ENCODE measurements at places on chromosomes 6 and 20.

GRCh38 chr6:170296423-170296745, 5.5 kb upstream of the DLL1 start:
- DNase-seq: no peak

GRCh38 chr20:40565001-40565681, 123.9 kb downstream of the MAFB start:
- peak; percentile 49 for DNase-seq

DNA sequence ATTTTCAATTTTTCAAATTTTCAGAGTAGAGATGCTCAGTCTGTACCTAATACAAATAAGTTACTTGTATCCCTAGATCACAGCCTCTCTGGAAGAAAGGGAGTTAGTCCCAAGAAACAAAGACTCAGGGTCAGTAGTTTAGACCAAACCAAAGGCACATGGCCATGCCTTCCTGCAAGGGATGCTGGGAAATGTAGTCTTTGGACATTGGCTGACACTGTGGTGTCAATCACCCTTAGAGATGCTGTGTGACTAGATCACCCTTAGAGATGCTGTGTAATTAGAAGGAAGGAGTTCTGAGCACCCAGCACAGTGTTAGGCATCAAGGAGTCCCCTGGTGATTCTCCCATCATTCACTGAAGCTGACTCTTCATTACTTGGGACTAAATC, 202.1 kb downstream of the NFATC2 start:
- DNase-seq: no peak

GRCh38 chr6:170434117-170434820, 118.8 kb downstream of the PSMB1 start:
- DNase-seq: no peak

DNA sequence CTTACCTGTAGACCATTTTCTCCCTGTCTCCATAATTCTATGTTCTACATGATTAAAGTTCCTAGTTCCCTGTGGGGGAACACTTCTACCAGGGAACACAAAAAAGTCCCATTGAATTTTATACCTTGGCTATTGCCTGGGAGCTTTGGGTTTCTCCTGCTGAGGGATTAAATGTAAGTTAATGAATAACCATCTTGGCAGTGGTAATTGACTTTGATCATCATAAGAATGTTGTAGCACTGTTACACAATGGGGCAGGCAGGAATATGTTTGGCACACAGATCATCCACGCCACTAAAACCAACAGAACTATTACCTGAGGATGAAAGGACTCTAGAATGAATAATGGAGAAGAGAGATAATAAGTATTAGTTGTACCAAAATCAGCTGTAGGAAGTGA, 1106.2 kb upstream of the GJE1 start:
- DNase-seq: no peak

- no peak for DNase-seq
Observed at GRCh38 chr20:53302695-53303412, 290.8 kb downstream of the ZNF217 start.

- DNase-seq: no peak
Observed at GRCh38 chr20:3696745-3697587, 15.2 kb upstream of the ADAM33 start.

DNA sequence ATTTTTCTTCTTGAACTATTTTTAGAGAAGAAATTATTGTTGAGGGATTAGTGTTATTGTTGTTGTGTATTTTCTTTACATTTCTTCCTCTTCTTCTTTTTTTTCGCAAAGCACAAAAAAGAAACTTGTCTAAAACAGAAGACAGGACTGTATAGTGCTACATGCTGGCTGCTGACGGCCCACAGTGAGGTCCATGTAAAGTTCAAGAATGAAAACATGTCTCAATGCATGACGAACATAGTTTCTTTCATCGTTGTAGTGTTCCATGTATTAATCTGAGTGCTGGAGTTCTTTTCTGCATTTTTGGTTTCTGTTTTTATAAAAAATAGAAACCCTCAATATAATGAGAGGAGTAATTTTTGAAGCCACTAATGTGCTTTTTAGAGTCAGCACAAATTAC, 462.9 kb upstream of the MARCKS start:
- no peak for DNase-seq

DNA sequence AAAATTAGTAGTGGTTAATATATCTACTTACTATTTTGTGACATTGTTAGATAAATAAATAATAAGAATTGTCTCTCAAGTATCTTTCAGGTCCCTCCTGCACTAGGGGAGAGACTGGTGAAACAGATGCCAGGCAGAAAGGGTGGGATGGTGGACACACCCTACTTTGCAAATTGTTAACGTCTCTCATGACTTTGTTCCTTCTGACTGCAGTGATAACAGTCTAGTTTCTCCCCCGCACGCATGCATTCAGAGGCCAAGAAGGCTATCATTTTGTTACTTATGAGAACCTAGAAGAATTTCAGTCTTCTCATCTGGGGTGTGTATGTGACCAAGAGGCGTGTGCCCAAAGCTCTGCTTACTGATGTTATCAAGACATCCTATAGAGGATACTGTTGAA, 152.3 kb downstream of the EDN1 start:
- no peak for DNase-seq

- no peak for DNase-seq
Observed at GRCh38 chr6:128511506-128511905, 8.9 kb downstream of the PTPRK start.

DNA sequence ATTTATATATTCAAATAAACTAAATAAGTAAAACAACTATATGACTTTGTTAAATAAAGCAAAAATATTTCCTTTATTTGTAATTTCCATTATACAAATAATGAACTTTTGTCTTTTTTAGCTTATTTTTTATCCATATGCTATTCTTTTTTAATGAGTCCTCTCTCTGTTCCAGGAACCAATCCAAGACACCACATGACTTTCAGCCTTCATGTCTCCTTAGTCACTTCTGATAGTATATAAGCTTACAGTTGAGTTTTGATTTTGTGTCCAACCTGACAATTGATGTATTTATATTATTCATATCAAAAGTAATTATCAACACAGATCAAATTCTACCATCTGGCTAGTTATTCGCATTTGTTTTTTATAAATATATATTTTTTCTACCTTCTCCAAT, 582.3 kb upstream of the GJE1 start:
- no peak for DNase-seq

GRCh38 chr6:22271081-22271480, 25.8 kb downstream of the PRL start:
- DNase-seq: peak; percentile 2

DNA sequence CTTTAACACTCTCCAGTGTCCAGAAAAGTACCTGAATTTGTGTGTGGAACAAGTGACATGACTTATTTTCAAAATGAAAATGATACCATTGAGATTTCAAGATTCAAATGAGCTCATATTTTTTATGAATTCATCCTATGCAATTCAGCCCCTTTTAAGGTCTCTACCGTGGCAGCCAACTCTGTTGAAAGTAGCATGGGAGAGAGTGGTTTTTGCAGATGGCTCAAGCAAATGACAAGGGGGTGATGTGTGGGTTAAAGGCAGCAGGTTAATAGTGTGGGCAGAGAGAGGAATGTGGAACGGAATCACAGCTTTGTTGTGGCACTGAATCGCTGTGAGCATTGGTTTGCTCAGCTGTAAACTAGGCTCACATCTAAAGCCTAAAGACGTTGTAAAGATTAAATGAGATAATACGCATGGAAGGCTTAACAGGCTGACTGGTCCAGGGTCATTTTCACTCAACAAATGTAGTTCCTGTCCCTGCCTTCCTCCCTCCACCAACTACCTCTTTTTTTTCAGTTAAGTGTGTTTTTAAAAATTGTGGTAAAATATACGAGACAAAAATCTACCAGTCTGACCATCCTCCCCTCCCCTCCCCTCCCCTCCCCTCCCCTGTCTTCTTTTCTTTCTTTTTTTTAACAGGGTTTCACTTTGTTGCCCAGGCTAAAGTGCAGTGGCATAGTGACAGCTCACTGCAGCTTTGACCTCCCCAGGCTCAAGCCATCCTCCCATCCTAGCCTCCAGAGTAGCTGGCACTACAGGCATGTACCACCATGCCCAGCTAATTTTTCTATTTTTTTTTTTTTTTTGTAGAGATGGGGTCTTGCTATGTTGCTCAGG, 114.7 kb upstream of the ZNF217 start:
- DNase-seq: peak; percentile 50

DNA sequence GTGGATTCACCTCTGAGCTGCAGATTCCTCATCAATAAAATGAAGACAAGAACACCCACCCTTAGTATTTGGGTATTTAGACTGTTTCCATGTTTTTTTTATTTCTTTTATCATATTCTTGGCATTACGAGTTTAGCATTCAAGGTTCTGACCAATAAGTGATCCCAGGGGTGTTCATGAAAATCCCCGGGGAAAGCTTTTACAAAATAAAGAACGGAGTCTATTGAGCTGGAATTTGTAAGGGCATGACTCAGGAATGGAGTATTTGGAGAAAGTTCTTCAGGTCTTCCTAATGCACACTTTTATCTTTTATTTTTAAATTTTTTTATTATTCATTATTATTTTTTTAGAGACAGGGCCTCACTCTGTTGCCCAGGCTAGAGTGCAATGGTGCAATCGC, 19.4 kb upstream of the TOX2 start:
- no peak for DNase-seq

DNA sequence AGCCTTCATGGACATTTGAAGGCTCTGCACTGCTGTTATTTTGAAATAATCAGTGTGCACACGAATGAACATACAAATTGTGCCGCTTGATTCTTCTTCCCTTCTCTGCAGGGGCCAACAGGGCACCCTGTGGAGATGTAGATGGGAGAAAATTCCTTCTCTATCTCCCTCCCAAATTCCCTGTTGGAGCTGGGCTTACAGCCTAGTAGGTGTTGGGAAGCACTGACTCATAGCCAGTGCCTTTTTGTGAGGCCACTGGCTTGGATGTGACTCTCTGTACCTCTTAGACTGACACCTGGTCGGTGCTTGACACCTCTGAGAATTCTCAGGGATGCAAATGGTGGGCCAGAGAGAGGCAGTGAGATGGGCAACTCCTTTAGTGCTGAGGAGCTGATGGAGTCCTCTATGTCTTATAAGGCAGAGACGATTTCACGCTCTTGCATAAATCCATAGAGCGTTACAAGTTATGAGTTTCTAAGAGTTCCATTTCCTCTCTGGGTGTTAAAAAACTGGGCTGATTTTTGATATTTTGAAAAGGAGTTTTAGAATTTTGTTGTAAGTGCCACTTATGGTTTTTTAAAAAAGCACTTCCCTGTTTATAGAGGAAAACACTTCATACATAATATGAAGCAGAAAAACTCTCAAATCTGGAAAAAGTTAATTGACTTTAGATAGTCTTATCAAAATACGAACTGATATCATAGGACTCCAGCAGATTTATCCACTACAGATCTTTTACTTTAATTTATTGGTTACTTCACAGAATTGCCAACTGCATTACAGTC, 89.8 kb upstream of the MAP3K7 start:
- no peak for DNase-seq

DNA sequence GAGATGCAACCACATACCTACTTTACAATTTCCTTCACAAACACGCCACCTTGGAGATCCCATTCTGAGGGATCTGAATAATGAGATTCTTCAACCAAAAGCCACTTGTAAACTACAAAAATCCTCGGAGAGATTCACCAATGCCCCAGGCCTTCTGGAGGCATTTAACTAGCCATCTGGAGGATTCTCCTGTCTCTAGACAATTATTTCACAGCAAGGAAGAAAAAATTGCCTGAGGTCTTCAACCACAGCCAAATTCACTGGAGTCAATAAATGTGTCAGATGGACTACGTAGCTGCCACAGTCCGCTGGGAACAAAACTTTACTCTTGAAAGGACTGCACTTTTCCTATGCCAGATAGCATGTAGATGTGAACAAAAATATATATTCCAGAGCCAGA, 19.0 kb upstream of the DCDC2 start:
- no peak for DNase-seq

GRCh38 chr6:21971541-21971940, 325.3 kb downstream of the PRL start:
- no peak for DNase-seq

DNA sequence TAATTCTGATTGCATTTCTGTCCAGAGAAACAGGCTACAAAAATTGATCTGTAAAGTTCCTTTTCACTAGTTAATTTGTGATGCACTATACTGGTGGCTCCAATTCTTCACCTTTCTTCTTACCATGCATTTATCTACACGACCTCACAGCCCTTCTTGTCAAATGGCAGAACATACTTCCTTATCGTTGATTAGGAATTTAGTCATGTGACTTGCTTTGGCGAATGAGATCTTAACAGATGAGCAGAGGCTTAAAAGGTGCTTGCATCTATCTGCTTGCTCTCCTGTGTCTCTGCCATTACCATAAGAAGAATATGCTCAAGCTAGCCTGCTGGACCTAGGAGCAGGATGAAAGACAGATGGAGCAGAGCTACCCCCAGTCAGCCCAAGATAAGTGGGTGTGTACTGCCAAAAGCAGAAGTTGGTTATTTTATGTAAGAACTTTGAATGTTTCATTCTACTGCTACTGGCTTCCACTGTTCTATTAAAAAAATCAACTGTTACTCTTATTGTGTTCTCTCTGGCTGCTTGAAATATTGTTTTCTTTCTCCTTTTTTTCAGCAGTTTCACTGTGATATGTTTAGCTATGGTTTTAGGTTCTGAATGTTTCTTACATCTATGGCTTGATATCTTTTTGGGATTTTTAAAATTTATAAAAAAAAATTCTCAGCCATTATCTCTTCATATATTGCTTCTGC, 40.2 kb upstream of the RBM24 start:
- DNase-seq: no peak

- no peak for DNase-seq
Observed at GRCh38 chr6:168990019-168990751, 263.5 kb downstream of the THBS2 start.

- DNase-seq: no peak
Observed at GRCh38 chr20:61953037-61954021, 112.4 kb downstream of the TAF4 start.

- no peak for DNase-seq
Observed at GRCh38 chr6:156242206-156242605, 535.0 kb upstream of the ARID1B start.
